ENCODE measurements at places on chromosomes 6 and 20.

DNA sequence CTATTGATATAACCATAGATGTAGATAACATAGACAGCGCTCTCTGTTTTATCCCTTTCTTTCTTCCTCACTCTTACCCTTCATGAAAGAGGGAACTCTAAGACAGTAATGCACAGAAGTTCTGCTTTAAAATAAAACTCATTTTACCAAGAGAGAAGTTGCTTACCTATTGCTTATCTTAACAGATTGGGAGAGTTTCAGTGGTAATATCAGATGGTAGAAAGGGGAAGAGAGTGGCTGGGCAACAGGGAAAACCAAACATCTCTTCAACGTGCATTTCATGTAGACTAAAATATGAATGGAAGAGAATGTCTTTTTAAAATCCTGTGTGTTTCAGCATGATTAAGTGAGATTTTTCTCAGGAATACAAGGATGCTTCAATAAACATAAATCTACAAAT, 45.3 kb upstream of the SIRPG start:
- DNase-seq, result no peak

DNA sequence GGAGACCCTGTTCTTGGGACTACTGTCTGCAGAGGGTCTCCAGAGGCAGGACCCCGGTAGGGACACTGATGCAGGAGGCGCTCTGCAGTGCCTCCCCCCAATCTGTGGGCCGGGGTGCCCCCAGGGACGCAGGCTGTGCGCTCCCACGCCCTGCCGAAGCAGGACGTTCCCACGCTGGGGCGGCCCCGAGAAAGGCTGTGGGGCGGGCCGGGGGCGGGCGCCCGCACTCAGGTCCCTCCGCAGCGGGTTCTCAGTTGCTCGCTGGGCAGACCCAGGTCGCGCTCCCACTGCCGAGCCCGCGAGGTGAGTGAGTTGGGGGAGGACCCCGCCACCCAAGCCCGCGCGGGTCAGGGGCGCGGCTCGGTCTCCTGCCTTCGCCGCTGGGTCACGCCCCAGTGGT, at the start of gene COX4I2:
COX4I2 (plus strand) TSS at position 253 of the 400 bp plus-strand sequence. CDS start 1,106 bp downstream, outside the sequence.
- DNase-seq, result no peak

DNA sequence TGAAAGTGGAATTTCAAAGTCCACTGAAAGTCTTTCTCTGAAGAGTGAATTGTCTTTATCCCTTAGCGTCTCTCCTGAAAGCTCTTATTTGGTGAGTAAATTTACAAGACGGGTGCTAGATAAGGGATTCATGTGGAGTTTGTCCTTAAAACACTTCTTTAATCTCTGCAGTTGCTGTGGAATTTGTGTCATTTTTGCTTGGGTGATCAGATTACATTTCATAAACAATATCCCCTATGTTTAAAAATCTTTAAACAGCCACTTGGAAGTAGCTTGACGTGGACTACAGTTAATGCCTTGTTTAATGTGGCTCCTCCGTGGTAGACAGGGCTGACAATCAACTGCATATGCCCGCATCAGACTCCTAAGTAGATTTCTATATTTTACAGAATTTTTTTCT, 175.4 kb upstream of the ZNF217 start:
- no peak for DNase-seq

GRCh38 chr6:125332664-125333063, 30.9 kb upstream of the HDDC2 start:
- DNase-seq, result no peak

DNA sequence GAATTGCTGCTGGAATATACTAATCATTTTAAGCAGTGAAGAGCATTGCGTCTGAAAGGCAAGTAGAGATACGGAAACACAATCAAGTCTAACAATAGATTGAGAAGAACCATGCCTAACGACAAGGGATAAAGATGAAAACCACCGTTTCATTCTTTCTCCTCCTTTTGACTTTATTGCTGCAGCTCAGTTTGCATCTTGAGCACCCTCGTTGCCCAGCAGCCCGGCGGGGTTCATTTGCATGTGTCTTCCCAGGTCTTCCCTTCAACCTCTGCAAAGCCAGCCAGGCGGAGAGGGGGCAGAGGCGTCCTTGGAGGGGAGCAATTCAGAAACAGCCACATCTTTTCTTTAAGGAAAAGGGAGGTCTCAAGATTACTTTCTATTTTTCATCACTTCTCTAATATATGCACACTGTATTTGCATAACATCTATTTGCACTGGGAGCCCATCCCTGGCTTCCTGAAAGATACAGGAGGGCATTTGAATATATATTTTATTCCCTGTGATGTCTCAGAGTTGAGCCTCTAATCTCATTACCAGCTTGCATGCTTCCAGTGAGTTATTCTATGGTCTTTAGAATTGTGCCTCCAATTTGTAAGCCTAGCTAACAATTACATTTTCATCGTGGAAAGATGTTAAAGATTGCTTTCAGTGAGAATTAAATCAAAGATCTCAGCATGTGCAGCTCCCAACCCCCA, 18.7 kb upstream of the PXDC1 start:
- no peak for DNase-seq

DNA sequence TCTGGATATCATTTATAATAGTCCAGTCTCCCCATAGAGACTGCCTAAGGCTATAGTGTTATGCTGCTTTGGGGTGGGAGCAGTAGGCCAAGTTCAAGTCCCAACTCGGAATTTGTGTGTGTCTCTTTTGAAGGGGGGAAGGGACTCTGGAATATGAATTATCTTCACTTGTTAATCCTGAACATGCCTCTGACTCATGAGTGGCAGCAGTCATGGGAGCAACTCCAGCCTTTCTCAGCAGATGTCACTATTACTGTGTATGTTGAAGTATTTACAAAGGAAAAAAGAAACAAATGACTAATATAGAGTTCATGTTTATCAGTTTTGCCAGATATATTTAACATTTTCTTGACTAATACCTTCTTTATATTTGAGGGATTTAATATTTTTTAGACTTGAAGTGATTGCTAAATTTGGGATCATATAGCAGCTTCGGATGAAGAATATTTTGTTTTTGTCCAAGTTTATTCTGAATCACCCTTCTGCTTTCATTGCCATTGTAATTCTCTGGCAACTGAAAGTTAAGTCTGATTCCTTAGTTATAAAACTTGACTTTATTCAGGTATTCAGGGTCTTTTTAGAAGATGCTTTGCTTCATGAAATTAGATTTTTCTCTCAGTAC, 23.4 kb downstream of the FAM217A start:
- no peak for DNase-seq

GRCh38 chr20:35963878-35964277, 4.5 kb upstream of the CNBD2 start:
- DNase-seq, result no peak

GRCh38 chr6:27679964-27680694, 207.2 kb upstream of the ZNF184 start:
- no peak for DNase-seq

- DNase-seq, result no peak
Measured at GRCh38 chr6:139713424-139713823, 339.0 kb upstream of the CITED2 start.

DNA sequence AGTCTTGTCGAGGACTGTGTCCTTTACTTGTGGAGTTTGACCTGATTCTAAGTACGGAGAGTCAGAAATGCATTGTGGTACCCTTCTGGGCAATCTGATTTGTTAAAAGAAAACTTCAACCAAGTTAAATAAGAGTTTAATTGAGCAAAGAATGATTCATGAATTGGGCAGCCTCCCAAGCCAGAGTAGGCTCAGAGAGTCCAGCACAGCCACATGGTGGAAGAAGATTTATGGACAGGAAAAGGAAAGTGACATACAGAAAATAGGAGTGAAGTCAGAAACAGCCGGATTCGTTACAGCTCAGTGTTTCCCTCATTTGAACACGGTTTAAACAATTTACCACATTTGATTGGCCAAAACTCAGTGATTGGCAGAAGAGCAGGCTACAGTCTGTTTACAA, 329.2 kb downstream of the DHX35 start:
- DNase-seq, result no peak

DNA sequence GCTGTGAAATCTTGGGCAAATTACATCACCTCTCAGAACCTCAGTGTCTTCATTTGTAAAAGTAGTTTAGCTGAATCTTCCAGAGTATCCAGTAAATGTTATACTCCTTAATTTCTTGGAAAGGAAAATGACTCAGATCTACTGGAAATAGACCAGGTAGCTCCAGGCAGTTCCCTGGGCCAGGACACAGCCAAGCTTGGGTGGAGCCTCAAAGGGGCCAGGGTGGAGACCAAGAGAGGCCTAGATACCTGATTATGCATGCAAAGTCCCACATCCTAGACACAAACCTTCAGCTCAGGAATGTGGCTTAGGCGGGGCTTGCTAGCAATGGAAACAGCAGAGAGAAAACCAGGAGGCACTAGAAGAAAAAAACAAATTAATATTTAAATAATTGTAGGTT, 272.8 kb downstream of the MAFB start:
- no peak for DNase-seq

- no peak for DNase-seq
Measured at GRCh38 chr6:93749191-93749590, 329.8 kb upstream of the EPHA7 start.

DNA sequence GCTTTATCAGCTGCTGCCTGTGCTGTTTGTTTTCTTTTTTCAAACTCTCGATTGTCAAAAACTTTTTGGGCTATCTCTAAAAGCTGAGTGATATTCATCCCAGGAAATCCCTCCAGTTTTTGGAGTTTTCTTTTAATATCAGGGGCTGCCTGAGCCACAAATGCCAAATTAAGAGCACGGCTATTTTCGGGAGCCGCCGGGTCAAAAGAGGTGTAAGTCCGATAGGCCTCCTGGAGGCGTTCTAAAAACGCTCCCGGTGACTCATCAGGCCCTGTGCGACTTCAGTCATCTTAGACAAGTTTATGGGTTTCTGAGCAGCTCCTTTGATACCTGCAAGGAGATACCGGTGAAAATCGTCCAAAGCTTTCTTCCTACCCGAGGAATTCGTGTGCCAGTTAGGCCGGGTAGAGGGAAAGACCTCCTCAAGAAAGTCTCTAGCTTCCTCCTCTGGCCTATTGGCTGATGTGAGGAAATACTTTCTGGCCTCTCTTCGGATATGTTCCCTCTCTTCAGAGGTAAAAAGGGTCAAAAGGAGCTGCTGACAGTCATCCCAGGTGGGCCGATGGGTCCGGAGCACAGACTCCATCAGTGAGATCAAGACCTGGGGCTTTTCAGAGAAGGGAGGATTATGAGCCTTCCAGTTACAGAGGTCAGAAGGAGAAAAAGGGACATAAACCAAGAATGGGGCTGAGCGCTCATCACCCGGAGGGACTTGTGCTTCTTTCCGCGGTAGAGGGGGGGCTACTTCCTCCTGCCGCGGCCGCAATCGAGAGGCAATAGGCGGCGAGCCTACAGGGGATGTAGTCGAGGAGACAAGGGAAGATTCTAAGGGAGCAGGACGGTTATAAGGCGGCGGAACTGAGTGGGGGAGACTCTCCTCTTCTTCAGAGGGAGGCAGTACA, 151.1 kb downstream of the TRIM27 start:
- no peak for DNase-seq

- no peak for DNase-seq
Measured at GRCh38 chr20:32969356-32970114, 34.7 kb downstream of the SUN5 start.

- DNase-seq, result no peak
Measured at GRCh38 chr6:35165630-35166071, 24.5 kb upstream of the TCP11 start.

DNA sequence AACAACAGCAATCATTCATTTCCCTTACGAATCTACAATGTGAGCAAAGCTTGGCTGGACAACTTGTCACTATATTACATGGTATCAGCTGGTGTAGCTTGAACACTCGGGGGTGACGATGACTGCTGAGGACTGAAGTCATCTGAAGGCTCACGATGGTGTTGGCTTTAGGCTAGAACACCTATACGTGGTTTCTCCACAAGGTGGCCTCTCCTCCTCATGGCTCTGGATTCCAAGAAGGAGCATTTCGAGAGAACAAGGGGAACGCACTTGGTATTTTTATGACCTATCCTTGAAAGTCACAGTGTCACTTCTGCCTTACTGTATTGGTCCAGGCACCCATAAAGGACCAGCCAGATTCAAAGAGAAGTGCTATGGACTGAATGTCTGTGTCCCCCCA, 37.5 kb upstream of the ADGRF1 start:
- no peak for DNase-seq

- no peak for DNase-seq
Measured at GRCh38 chr20:45822857-45823256, 4.3 kb downstream of the TNNC2 start.

- DNase-seq, result no peak
Measured at GRCh38 chr6:110523451-110524021, 47.1 kb upstream of the SLC22A16 start.
